ENCODE measurements at places on chromosomes 6 and 20.

GRCh38 chr6:30399390-30400058 is 54.6 kb downstream of the RPP21 start:
- DNase-seq = no peak

DNA sequence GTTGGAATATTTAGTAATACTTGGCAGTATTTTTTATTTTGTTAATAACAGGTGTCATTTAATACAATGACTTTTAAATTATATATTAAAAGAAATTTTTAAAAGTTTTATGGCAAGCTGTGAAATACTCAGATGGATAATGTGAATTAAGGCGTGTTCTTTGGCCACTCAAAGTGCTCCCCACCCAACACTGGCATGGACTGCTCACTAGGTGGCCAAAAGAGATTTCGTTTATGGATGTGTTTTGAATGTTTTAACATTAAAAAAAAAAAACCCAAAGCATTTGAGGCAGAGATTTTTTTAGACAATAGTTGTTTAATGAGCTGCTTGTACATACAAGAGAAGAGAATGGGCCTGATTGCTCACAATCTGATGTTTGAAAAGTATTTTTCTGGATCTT is 86.5 kb downstream of the QKI start:
- no peak for DNase-seq

GRCh38 chr6:12327391-12327790 is 37.2 kb downstream of the EDN1 start:
- no peak for DNase-seq

GRCh38 chr20:48226642-48227041 is 441.4 kb upstream of the SULF2 start:
- no peak for DNase-seq

DNA sequence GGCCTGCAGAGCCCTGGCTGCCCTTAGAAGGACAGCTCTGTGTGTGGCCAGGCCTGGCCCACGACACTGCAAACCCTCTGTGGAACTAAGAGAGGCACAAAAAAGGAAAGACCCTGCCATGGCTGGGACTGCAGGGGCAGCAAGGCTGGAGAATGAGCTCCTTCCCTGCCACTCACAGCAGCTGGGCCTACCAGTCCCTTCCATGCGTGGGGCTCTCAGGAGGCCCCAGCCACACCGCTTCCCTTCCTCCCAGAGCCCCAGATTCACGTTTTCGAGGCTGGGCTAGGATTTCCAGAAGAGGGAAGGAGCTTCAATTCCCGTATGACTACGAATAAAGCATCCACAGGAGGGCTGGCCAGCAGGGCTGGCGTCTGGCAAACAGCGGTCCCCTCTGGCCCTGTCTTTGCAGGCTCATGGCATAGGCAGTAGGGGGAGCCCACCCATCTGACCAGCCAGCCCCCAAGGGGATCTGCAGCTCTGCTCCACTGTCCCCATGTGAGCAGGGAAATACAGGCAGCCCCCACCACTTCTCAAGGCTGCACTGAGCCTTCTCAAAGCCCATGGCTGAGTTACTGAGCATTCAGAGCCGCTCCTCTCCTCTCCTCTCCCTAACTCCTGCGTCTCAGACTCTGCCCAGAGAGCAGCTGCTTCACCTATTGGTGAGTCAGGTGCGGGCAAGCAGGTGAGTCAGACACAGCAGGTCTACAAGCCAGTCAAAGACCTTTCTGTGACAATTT is 53.1 kb downstream of the NINL start:
- DNase-seq = no peak

All from stimulated activated CD4-positive, alpha-beta T cell treated with anti-CD3 and anti-CD28 coated beads, Interleukin-12 subunit alpha, Interleukin-12 subunit beta, amount 100 ng/mL, for 4 hours (primary cell).